SW480 (cell line): ENCODE measurements at places on chromosomes 5 and 9.

DNA sequence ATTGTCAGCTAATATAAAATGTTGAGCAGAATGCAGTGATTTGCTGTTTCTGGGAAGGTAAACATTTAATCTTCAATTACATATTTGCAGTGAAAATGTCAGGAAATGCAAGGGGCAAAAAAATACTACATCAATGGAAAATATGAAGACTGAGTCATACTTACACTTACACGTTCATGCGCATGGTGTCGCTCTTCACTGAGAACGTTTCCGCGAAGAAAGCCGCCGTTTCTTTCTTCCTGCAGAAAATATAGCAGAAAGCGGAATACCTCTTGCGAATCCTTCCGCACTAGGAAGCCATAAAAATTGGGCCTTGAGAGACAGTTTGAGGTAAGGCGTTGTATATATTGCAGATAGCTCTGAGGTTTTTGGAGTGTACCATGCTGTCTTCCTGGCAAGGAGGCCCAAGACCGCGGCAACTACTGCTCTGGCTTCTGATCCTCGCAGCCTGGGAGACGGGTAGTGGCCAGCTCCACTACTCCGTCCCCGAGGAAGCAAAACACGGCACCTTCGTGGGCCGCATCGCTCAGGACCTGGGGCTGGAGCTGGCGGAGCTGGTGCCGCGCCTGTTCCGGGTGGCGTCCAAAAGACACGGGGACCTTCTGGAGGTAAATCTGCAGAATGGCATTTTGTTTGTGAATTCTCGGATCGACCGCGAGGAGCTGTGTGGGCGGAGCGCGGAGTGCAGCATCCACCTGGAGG is at the start of gene PCDHA13:
Gene PCDHA13 (plus strand): TSS at position 236 of the 702 bp plus-strand sequence. CDS start 145 bp downstream, at position 381.
- no peak for DNase-seq

DNA sequence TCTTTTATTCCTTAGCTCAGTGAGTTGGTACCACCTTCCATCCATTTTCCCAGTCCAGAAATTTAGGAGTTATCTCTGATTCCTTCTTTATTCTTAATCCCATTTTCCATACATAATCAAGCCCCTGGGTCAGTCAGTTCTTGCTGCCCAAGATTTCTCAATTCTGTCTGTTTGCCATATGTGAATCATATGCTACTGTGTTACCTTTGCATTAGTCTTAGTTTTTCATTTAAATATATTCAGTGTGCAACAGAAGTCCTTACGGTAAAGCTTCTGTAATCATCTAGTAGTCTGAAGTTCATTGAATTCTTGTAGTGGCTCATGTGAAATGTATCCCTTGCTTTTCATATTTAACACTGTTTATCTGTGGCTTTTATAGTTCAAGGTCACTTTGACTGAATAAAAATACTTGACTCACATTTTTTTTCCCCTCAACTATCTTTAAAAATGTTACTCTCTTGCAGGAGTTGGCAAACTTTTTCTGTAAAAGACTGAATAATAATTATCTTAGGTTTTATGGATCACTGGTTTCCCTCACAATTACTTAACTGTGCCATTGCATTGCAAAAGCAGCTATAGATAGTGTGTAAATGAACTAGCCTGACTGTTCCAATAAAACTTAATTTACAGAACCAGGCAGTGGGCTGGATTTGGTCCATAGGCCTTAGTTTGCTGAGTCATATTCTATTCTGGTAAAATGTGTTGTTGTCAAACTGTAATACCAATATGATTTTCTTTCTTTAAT is 6.9 kb downstream of the KIAA1958 start:
- no peak for DNase-seq

DNA sequence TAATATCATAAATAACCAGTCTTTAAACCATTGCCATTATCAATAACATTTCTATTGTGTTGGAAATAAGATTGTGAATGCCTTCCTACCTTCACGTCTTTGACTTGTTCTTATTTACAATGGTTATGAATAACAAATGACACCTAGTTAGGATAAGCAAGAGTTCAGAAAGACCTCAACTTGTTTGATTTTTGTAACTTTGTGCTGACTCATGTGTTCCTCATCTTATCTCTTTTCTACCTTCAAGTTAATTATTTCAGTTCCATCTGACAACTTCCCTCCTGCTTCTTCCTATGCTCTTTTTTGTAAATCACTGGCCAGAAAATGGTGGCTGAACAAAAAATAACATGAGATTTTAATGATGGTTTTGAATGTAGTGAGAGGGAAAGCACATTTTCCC is 538.5 kb upstream of the TUSC1 start:
- DNase-seq, result no peak

GRCh38 chr5:126419102-126419501 is 4.1 kb upstream of the GRAMD2B start:
- no peak for DNase-seq

DNA sequence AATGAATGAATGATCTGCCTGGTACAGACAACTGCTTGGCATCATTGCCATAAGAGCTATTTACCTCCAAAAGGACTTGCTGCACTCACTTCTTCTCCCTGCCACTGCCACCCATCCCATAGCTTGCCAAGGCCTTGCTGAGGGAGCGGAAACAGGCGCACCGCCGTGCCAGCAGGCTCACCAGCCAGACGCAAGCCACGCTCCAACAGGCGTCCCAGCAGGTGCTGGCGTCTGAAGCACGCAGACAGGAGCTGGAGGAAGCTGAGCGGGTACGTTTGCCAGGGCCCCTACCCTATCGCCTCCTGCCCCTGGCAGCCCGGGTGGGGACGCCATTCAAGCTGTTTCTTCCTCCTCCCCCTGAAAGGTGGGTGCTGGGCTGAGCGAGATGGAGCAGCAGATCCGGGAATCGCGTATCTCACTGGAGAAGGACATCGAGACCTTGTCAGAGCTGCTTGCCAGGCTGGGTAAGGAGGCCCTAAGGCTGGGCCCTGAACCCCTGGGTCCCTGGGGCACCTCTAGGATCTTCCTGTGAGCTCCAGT is 8.9 kb upstream of the AIF1L start:
- no peak for DNase-seq

GRCh38 chr5:50593681-50594080 is 72.8 kb upstream of the PARP8 start:
- no peak for DNase-seq

GRCh38 chr9:131817627-131818026 is 77.8 kb upstream of the RAPGEF1 start:
- DNase-seq, result no peak

DNA sequence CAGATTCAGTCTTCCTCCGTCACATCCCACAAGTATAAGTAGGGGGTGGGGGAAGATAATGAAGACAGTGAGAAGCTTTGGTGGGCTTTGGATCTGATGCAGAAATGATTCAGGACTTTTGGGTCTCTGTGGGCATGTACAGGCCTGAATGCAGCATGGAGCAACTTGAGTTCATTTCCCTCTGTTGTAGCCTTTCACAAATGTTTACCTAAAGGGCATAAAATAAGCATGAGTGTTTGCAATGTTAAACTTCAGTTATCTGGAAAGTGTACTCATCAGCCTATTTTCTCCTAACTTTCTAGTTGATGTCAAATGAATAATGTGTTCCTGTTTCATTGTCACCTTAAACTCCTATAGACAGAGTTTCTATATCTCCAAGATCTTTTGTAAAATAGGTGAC is 39.3 kb downstream of the GARNL3 start:
- DNase-seq, result no peak
